ENCODE measurements at places on chromosomes 11 and 22.

DNA sequence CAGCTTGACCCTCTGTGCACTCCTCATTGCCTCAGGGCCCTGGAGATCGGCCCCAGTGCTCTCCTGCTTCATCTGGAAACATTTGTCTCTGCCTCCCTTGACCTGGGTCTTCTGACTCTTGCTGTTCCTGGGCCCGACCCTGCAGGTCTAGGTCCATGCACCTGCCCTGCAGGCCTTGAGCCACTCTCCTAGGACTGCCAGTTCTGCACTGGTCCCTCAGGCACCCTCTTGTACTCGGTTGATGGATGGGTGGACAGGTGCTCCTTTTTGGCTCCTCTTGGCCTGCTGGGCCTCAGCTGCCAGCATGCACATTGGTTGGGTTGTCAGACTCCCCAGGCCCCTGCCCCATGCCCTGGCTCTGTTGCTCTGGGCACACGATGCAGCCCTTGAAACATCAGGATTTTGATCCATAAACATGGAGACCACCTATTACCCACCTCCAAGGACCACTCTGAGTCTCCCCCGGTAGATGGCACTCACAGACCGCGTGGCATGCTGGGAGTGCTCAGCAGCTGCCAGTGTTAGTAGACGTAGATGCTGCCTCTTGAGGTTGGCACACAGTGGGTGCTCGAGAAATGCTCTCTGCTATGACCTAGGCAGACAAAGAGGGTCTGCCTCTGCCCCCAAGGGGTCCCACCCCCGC is 20.2 kb upstream of the ACR start:
- DNase-seq: no peak

DNA sequence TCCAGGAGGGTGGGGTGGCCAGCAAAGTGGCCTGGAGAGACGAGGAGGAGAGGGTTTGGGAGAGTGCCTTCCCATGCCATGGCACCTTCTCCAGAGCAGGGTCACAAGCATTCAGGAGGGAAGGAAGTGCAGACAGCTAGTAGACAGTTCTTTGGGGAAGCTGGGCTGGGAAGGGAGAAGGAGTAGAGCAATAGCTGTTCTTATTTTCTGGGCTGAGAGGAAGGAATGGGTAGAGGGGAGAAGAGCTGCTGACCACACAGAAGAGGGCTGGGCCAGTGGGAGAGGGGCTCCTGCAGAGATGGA is 14.8 kb upstream of the PICK1 start:
- DNase-seq: no peak

DNA sequence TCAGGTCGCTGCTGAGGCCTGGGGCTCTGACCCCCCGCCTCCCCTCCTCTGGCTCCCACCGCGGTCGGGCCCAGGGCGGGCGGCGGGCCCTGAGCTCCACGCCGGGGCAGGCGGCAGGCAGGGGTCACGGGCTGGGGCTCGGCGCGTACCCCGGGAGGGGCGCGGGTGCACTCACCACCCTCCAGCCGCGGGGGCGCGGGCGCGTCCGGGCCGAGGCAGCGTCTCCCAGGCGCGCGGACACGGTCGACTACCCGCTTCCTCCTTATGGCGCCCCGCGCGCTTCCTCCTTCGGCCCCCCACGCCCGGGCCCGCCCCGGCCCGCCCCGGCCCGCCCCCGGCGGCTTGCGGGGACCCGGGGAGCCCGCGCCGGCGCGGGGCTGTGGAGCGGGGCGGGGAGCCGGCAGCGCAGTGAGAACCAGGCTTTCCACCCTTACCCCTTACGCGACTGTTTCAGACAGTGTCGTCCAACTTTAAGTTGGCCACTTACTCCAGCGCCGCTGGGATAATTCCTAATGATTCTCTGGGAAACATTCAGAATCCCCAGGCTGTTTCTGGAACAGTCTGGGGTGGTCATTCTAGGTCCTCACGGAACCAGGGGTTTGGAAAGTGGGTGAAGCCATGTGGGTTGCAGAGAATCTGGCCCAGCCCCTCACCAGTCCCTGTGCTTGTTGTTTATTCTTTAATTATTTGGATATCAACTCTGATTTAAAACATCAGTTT is at the start of gene BID:
Gene BID (minus strand): TSS at position 264 of the 720 bp plus-strand sequence. CDS start 24,353 bp downstream, outside the sequence.
- DNase-seq: peak; percentile 40

DNA sequence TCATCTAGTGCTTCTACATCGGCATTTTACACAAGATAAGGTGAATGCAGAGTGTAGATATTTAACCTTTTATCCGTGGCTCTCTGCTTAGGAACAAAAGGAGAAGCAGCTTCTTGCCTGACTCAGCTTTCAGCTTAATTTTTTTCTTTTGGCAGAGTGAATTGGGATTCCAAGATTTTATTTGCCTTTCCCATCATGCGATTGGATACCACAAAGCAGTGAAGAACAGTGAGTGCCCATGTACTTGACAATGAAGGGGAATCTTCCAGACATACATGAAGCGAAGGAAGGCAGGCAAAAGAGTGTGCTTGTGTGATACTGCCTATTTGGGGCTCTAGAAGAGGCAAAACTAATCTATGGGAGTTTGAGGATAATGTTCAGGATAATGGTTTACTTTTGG is 17.0 kb upstream of the CHKA start:
- DNase-seq: no peak

DNA sequence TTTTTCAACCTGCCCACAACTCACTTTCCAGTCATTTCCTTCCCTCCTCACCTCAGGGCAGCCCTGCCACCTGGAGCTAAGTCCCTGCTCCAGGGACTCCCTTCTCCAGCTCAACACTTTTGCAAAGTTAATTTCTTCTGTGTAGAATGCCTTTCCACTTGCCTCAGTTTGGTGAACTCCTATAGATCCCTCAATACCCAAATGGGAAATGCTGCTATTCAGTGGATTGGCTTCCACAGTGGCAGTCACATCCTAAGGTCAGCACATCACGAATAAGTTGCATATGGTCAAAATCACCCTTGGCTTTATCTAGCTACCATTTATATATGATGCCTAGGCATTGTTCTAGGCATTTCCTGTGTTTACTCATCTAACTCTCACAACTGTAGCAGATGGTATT is 23.6 kb downstream of the GDPD5 start:
- no peak for DNase-seq

DNA sequence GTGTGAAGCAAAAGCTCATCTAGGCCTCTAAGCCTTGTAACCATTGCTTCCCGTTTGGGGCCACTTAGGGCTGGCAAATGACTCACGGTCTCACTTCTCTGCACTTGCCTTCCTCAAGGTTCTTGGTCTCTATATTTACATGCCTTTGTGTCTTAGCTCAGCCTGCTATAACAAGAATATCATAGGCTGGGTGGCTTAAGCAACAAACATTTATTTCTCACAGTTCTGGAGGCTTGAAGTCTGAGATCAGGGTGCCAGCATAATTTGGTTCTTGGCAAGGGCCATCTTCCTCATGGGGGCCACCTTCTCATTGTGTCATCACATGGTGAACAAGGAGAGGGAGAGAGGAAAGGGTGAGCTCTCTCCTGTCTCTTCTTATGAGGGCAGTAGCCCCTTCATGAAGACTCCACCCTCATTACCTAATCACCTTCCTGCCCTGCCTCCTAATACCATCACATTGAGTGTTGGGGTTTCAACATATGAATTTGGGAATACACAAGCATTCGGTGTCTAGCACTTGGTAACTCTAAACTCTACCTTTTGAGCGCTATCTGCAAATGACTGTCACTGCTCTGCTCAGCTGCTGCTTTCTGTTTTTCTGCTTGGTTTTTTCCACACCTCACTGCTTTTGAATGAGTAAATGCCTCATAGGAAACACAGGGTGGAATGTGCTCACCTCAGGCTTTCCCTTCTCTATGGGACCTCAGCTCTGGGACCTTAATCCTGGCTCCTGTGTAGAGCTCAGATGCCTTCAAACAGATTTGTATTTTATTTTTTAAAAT is 16.2 kb upstream of the ME3 start:
- DNase-seq: no peak

Measured in NCI-H1105 treated with DMSO at 0.1 percent for 48 hours (cell line).